ENCODE measurements at places on chromosomes 7 and 10. TPM values are rescaled to one million over a fixed set of nuclear protein-coding genes. Genes with fewer than 3 reads are reported as not detected.

DNA sequence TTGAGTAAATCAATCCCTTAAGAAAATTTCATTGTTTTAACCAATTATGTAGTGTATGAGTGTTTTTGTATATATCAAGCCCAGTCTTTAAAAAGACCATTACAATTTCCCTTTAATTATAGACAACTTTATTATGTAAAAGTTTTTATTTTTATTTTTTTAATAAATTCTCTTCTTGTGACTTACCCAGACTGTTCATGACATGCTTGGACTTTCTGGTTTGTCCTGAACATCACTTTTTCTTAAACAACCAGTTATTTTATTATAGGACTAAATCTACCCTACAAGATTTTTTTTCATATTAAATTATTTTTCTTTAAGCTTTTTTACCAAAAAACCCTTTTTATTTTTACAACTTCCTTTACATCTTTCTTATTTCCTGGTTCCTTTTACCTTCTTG is 410.4 kb downstream of the ATRNL1 start:
- no peak for DNase-seq

The TES gene
- total RNA-seq = 72.8 TPM

GRCh38 chr7:127437837-127438236 is 45.3 kb upstream of the ZNF800 start:
- no peak for DNase-seq

The GLUD1 gene
- 185 TPM for total RNA-seq

The SFRP5 gene
- 1.2 TPM for total RNA-seq

DNA sequence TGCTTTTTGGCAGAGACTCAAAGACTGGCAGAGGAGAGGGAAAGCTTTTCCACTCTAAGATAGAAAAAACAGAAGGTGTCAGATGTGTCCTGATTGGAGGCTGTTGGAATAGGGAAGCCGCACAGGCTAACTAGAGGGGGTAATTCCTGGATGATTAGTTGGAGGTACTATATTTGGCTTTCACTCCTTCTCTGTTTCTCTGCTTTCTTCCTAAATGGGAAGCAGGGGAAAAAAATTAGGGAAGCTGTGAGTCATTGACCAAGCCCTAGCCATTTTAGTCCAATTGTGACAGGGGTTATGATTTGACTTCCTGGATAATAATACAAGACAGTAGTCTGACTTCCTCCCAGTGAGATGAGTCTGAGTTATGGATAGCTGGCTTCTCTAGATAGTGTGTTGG is 475.2 kb upstream of the CELF2 start:
- no peak for DNase-seq

GRCh38 chr10:47364911-47365310 is 16.7 kb downstream of the RBP3 start:
- no peak for DNase-seq

GRCh38 chr7:118492466-118492865 is 268.0 kb downstream of the ANKRD7 start:
- no peak for DNase-seq

DNA sequence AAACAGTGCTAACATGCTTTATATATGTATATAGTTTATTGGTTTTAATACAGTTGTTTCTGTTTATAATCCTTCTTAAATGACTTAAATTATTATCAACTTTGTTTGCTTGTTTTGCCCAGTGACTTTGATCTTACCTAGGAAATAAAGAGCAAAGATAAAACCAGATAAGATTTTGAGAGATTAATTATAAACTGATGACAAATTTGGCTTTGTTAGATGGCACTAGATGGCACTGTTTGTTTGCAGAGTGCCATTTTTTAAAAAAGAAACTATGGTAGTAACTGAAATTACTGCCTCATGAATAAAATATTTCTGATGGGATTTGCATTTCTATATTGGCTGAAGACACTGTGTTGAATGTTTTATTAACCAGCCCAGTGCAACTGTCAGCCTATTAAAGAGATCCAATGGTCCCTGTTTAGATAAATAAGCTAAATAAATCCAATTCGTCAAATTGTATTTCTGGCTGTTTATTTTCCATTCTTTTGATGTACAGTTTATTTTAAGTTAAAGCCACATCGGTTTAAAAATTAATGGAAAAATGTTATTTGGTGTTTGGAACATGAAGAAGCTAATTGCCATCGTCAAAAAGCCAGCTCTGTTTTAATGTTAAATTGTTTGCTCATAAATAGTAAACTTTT is 28.7 kb downstream of the VTI1A start:
- no peak for DNase-seq

DNA sequence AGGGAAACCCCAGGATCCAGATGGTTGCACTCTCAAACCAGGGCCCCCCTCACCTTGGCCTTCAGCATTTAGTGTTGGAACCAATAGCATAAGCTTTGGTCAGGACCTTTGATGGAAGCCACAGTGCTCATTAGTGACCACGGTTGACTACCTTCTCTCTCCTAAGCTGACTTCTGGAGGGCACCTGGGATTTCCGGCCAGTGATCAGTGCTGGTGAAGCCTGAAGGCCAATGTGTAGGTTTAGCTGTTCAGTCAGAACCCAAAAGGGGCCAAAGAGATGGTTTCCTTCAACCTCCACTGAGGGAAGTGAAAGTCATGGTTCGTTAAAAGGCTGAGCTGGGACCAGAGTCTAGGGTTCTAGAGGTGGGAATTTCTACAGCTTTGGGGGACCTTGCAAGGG is 46.4 kb downstream of the TCF7L2 start:
- no peak for DNase-seq

GRCh38 chr7:138295049-138295637 is 164.9 kb upstream of the TRIM24 start:
- no peak for DNase-seq

GRCh38 chr7:41886262-41886900 is 183.5 kb upstream of the INHBA start:
- DNase-seq = peak; percentile 49

The NPY gene
- not detected for total RNA-seq

The SEPTIN14 gene
- total RNA-seq = not detected

GRCh38 chr7:89495704-89496103 is 658.6 kb upstream of the STEAP1 start:
- DNase-seq = no peak

- no peak for DNase-seq
Measured at GRCh38 chr10:85648279-85648754, 718.3 kb downstream of the GRID1 start.

GRCh38 chr7:127189074-127189473 is 63.7 kb downstream of the GRM8 start:
- DNase-seq = no peak

The ASL gene
- total RNA-seq = 145 TPM

The HBP1 gene
- total RNA-seq = 28.7 TPM

- DNase-seq = peak; percentile 66
Measured at GRCh38 chr7:130242198-130243014, 24.3 kb upstream of the CPA2 start.

The PDE1C gene
- 4.0 TPM for total RNA-seq

DNA sequence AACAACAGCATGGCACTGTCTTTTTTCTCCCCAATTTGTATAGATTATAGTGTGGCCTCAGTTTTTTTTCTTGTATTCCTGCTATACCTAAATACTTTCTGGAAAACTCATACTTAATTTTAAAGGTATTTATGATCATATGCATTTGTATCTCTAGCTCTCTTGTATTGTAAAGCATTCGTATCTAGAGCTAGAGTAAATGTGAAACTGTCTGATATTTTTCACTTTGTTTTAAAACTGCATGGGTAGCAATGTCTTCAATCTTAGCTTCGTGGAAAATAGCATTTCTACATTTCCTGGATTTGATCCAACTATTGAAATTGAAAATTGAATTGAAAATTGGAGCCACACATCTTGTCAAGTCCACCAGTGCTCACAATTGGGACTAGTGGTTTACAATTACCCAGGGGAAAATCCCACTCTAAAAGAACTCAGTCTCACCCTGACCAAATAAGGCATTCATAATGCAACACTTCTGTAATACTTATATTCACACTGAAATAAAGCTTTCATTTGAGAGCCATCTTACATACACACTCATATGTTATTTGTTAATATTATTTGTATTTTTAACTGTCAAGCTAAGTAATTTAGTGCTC is 51.3 kb upstream of the KLF6 start:
- no peak for DNase-seq

DNA sequence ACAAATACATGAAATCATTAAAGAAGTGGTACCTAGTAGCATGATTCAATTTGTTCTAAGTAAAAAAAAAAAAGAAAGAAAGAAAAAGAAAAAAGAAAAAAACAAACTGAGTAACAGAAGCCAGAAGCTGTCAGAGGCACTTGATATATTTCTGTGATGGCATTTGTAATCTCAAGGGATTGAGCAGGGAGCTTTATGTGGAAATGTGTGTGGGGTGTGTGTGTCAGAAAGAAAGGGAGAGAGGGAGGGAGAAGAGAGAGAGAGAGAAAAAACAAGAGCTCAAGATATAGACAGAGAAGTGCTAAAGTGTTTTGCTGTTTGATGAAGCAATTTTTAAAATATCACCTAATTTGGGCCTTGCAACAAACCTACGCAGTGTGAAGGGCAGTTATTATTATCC is 357.6 kb upstream of the PCDH15 start:
- DNase-seq = no peak

The LMOD2 gene
- total RNA-seq = not detected

DNA sequence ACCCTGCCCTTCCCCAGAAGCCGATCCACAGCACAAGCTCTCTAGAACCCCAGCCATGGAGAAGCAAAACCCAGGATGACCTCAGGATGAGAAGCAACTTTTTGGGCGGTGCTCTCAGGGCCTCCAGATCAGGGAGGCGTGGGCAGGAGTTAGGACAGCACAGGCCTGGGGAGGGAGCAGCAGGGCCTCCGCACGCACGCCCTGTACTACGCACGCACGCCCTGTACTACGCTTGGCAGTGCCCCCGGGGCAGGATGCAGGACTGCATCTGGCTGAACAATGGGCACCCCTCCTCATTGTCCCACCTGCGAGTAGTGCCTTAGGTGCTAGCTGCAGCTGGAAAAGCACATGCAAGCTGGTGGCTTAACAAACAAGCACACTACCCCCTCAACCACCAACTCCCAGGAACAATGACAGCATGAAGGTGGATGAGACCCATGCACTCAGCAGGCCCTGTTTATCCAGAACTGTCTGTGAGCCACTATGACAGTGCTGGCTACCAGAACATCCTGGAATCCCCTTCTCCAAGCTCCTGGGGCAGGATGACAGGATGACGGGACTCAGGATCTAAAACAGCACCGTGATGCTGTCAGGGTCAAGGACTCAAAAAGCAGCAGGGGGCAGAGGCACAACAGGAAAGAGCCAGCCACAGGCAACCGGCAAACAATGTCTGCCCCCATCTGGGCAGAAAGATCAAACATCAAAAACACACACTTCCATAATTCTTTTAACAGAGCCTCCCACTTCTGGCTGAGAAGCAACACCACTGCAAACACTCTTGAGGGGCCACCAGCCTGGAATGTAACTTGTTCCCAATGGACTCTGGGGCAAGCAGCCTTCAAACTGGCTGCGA is 11.8 kb downstream of the PODXL start:
- DNase-seq = no peak

DNA sequence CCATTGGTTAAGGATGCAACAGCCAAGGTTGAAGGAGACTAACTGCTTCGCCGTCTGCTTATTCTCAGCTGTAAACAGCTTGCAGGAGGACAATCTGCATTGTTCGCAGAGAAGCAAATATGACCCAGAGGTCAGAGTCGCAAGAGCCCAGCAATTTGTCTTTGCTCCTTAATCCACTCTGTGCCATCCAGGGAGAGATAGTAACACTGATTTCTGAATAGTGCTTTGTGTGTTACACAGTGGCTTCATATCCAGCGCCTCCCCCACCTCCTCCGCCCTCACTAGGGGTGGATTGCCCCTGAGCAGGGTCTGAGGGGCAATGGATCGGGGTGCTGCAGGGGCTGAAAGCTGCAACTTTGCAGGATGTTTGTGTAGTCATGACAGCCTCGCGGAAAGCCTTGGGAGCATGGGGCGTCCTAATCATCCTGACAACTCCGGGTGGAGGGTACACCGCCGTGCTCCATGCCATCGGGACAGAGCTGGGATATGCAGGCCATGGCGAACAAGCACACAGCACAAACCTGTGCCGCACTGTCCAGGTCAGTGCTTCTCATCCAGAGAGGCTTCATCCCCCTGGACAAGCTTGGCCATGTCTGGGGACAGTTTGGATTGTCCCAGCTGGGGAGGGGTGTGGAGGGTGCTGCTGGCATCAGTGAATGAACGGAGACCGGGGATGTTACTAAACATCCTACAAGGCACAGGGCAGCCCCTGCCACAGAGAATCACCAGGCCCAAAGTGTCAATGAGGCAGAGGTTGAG is 103.1 kb upstream of the INSIG1 start:
- no peak for DNase-seq

- peak; percentile 85 for DNase-seq
Measured at GRCh38 chr10:110501142-110501937, 3.6 kb downstream of the DUSP5 start.

The UBE2D1 gene
- total RNA-seq = 22.2 TPM

GRCh38 chr10:17263580-17263979 is 35.5 kb downstream of the VIM start:
- DNase-seq = no peak

DNA sequence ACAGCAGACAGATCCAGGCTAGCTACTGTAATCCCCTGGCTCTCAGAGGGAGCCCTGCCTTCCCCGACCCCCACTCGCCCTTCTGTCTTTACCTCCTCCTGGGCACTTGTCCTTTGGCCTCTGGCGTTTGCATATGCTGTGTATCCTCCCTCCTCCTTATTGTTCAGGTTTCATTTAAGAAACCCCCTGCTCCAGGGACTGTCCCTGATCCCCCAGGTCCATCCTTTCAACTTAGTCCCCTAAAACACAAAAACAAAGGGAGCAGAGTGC is 25.7 kb downstream of the GRID1 start:
- no peak for DNase-seq

DNA sequence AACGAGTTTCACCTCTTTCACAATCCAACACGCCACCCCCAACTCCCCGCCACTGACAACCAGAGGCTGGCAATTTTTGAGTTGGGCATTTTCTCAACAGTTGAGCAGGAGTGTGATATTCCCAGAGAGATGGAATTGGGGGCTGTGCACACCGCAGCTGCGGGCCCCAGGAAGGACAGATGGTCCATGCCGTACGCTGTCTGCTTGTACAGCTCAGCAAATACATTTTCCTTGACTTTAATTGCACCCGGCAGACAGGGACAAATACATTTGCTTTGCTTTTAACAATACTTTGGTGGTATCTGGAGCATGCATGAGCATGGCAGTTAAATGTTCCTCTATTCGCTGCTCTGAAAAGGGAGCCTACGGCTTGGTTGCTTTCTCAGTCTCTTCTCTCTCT is 354.2 kb upstream of the DPP6 start:
- DNase-seq = no peak

GRCh38 chr7:832968-833424 is 720 bp downstream of the SUN1 start:
- DNase-seq = no peak

- no peak for DNase-seq
Measured at GRCh38 chr7:34025600-34025999, 120.3 kb downstream of the BMPER start.

- no peak for DNase-seq
Measured at GRCh38 chr7:101255796-101256195, 10.9 kb upstream of the FIS1 start.

All from left colon (tissue), 2 donors.